ENCODE measurements at places on chromosomes 12 and 14.

DNA sequence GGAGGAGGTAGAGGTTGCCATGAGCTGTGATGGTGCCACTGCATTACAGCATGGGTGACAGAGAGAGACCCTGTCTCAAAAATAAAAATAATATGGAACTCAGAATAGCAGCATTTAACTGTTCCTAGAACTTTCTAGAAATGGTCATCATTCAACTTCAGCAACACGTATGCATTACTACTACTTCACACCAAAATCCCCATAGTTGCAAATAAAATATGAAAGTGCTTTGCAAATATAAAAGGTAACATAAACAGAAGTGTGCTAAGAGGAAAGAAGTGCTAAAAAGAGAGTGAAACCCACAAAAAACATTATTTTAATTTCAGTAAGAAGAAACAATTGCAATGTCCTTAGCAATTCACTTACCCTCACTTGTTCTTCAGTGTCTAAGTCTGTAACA, 169.7 kb upstream of the NUDT4 start:
- no peak for DNase-seq

DNA sequence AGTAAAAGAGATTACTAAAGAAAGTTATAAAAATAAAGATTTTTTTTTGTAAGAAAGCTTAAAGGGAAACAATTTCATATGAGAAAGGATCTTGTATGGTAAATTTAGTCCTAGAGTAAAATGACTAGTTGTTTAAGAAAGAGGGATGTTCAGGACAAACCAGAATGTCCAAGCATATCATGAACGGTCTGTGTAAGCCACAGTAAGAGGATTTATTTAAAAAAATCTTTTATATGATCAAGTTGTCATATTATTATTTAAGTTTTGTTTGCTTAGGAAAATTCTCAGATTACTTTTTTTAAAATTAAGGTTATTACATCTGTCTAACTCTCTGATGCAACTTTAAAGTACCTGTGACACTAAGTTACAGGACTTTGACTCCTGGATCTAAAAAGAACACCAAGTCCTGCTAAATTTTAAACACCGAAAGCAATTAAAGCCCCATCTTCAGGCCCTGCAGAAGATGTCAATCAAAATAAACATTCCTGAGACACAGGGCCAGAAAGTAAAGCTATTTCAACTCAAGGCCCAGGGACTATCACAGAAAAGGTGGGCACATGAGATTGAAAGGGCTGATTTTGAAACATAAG, 17.3 kb upstream of the CCDC196 start:
- no peak for DNase-seq

- no peak for DNase-seq
Measured at GRCh38 chr14:89303456-89304435, 113.3 kb downstream of the FOXN3 start.

DNA sequence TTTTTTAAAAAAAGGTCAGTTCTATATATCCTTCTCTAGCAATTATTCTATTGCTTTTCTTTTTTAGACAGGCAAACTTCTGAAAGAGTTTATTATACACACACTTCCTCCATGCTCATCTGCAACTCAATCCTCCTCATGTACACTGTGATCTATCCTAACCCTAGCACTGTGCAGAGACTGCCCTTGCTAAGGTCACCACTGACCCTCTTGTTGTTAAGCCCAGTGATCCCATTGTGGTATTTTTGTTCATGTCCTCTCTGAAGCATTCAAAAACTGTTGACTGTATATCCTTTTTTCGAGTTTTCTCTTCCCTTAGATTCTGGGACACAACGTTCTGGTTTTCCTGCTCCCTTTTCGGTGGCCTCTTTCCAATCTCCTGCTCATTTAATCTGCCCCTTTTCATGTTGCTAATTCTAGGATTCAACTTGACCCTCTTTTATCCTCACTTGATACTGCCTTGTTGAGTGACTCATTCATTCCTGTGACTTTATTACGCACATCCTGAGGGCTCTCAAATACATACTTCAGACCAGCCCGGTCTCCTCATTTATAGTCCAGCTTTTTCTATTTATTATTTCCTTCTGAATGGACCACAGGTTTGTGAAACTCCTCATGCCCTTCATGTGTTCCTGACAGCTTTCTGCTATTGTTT, 53.9 kb upstream of the PTPRB start:
- no peak for DNase-seq

- no peak for DNase-seq
Measured at GRCh38 chr14:101351146-101351545, 210.1 kb upstream of the DIO3 start.

DNA sequence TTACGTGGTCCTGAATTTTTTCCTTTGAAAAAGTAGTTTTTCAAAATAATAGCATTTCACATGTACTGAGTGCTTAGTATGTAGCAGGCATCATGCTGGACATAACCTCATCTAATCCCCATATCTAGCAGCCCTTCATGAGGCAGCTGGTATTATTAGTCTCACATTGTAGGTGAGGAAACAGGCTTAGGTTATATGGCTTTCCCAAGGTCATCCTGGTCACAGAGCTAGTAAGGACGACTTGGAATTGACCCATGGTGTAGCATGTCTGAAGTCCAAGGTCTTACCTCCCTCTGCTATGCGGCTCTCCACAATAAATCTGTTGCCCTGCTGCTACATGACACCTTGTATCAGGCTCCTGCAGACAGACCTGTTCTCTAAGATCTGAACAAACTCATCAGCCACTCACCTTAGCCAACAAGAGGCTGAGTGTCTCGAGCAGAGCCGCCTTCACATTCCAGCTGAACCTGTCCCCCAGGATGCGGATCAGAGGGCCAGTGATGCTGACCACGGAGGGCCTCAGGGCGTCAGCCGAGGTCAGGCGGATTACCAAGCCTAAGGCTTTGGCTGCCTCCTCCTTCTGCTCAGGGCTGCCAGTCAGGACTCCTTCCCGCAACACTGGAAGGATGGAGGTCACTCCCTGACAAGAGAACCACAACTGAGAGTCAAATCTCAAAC, 19.7 kb upstream of the RAB35 start:
- DNase-seq = no peak

DNA sequence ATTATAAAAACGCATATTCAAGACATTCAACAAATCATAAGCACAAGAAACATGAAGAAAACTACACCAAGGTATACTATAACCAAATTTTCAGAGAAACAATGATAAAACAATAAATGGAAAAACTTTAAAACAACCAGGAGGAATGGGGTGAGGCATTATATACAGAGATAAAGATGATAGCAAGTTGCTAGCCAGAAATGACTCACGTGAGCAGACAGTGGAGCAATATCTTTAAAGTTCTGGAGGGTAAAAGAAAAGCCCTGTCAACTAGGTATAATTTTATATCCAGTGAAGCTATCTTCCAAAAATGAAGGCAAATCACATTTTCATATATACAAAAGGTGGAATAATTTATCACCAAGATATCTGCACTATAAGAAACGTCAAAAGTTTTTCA, 97.8 kb upstream of the PCED1B start:
- no peak for DNase-seq

DNA sequence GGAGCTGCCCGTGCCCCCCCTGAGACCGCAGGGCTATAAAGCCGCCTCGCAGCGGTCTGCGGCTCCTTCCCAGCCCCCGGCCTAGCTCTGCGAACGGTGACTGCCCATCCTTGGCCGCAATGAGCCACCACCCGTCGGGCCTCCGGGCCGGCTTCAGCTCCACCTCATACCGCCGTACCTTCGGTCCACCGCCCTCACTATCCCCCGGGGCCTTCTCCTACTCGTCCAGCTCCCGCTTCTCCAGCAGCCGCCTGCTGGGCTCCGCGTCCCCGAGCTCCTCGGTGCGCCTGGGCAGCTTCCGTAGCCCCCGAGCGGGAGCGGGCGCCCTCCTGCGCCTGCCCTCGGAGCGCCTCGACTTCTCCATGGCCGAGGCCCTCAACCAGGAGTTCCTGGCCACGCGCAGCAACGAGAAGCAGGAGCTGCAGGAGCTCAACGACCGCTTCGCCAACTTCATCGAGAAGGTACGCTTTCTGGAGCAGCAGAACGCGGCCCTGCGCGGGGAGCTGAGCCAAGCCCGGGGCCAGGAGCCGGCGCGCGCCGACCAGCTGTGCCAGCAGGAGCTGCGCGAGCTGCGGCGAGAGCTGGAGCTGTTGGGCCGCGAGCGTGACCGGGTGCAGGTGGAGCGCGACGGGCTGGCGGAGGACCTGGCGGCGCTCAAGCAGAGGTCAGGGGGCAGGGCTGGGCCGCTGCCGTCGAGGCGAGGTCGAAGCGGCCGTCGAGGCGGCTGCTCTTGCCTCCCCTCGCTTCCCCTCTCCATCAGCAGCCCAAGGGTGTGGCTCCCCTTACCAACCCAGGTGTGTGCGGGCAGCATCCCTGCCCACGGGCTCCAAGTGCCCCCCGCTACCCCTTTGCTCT, at the start of gene PRPH:
Gene PRPH, plus strand, starts transcription at position 66 of the 855 bp plus-strand sequence. Its CDS starts 54 bp downstream, at position 120.
- no peak for DNase-seq

GRCh38 chr14:53620890-53621289, 335.7 kb downstream of the BMP4 start:
- no peak for DNase-seq

GRCh38 chr14:90559811-90560492, 163.1 kb downstream of the CALM1 start:
- DNase-seq = no peak

DNA sequence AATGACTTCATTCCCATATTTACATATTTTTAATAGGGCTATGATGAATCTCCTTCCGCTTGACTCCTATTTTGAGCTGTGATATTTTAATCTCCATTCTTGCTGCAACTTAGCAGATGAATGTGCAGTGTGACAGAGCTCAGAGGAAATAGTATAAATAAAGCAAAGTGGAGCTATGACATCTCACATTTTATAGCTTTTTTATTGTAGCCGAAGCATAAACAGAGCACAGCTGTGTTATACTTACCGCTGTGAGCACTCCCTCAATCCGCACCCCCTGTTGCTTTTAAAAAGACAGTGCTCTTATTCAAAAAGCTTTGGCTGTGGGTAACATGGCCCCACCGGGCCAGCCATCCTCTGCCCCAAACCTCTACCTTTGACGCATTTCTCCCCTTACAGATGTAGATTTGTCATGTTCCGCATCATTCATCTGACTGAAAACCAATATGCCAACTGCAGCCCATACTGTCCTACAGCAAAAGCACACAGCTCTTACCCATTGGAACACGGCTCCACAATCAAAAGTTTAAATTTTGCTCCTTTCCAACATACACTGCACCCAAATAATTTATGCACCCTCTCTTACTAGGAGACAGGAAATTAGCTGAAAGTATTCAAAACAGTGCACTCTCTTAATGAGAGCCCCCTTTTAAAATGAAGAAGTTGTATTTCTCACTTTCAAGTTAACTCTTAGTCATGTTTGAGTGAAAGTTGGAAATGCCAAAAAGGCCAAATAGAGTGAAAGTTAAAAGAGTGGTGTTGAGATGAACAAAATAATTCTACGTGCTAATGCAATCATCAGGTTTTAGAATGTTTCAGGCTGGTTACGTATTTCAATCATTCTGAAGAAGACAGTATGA, 429.3 kb upstream of the SOX5 start:
- no peak for DNase-seq

GRCh38 chr12:19771858-19772257, 332.6 kb downstream of the AEBP2 start:
- DNase-seq = no peak

- no peak for DNase-seq
Measured at GRCh38 chr14:79721399-79722084, 489.8 kb downstream of the DIO2 start.

DNA sequence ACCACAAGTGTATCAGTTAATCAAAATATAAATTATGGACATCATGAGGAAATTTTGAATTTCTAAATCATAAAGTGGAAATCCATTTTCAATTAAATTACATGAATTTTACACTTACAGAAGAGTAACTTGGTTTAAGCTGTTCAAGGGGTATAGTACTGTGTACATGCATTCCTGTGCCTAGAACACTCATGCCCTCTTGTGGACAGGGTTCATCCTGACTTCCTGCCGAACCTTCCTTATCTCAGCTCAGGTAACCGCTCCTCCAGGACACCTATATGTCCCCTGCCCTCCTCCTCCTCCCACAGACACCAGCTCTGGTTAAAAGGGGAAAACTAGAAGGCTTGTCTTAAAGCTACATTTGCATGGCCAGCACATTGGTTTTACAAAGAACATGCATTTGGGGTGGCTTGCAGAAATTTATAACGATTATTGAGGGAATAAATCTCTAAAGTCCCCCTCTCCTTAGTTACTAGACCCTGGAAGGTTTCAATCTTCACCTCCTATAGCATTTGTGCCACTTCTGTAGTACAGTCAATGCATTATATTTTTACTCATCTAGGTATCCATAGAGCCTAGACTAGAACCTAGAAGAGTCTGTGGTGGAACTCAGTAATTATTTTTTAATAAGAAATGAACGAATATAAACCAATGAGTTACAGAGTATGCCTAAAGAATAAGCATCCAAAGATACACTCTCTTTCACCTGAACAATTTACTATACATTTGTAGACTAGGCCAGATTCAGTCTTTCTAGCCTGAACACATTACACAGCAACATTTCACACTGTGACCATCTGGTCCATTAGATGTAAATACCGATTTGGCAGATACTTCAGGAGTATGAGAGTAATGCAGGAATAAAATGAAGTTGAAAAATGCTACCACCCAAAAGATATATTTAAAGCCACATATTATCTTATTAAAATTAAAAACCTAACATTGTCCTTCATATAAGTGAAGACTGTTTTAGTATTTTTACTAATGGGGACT, 345.6 kb downstream of the PAWR start:
- no peak for DNase-seq

DNA sequence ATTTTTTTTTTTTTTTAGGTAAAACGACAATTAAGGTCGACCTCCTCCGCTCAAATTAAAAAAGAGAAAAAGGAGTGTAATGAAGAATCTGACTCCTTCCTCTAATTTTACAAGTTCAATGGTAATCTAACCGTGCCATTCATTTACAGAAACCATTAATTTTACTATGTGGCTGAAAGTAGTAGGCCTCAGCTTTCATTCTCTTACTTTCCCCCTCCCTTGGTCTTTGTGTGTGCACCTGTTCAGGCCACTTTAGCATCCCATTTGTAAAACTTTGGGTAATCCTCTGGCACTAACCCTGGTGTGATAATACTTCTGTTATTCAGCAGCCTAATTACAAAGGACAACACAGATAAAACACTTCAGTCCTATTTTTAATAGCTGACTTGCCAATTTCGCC, 128.1 kb downstream of the ASCL1 start:
- no peak for DNase-seq

DNA sequence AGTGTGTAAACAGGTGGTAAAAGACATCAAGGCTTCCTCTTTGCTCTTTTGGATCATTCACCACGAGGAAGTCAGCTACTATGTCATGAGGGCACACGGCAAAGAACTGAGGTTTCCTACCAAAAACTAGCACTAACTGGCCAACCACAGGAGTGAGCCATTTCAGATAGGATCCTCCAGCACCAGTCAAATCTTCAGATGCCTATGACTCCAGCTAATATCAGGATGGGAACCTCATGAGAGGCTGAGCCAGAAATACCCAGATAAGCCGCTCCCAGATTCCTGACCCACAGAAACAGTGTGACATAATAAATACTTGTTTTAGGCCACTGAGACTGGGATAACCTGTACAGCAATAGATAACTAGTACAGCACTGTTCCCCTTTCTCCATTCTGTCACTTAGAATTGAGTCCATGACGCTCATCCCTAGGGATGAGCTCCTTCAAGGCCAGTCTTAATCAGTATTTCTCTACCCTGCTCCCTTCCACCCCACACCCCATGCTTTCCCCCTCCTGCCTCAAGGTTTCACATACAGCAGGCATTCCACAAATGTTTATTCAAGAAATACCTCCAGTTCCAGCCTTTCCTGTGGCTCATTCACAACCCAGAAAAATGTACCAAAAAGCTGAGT, 68.4 kb downstream of the PPM1H start:
- no peak for DNase-seq

- DNase-seq = peak; percentile 80
Measured at GRCh38 chr14:74860899-74861733, 14.8 kb downstream of the PROX2 start.
